ENCODE measurements at places on chromosomes 16 and 17.

GRCh38 chr17:43720311-43721060 lies 38.1 kb downstream of the SOST start:
- peak; percentile 72 for DNase-seq

DNA sequence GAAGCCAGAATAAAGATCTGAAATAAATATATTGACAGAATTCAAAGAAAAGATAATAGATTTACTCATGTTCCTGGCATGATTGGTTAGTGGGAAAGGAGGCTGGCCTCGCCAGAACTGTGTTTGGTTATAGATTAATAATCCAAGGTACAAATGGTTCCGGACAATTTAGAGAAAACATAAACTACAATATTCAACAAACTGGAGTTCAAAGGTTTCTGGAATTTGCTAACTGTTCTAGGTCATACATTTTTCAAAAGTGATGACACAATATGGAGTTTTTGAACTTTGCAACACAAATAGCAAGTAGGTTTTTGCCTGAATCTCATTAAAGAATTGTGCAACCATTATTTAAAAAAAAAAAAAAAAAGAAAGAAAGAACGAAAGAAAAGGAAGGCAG lies 251.7 kb upstream of the SALL1 start:
- no peak for DNase-seq

DNA sequence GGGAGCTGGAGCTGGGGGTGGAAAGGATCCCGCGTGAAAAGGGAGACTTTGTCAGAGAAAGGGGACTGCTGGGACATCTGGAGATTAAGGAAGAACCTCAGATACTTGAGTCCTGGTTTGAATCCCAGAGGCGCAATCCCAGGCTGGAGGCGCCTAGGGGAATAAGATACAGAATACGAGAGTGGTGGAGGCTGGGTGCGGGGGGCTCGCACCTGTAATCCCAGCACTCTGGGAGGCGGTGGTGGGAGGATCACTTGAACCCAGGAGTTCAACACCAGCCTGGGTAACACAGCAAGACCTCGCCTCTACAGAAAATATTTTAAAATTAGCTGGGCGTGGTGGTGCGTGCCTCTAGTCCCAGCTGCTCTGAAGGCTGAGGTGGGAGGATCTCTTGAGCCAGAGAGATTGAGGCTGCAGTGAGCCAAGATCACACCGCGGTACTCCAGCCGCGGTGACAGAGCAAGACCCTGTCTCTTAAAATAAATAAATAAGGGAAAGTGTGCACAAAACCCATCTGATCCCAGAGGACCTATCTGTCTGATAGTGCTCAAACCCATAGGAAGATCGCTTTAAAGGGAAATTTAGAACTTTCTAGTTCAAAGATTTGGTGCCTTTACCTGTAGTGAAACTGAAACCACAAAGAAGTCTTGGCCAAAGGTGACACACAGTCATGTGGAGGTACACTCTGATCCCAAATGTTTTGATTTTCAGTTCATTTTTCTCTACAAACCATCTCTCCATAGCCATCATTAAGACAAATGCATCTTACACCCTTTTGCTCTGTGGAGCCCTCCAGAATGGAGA lies 617 bp upstream of the SCRN2 start:
- no peak for DNase-seq

DNA sequence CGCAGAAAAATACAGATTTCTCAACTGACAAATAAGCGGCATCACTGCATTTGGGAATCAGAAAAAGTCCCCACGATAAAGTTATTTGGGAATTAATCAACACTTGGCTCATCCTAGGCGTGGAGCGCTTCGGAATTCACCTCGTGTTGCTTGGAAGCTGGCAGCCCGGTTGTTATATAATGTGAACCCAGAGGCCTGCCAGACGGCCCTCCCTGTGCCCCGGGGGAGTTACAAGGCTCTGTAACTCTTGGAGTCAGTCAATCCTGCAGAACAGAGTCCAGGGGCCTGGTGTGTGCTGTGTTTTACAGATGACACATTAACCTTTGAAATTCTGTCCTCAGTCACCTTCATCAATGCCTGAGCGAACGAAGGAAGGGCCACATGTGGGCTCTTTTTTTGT lies 111.1 kb downstream of the PITPNC1 start:
- no peak for DNase-seq

DNA sequence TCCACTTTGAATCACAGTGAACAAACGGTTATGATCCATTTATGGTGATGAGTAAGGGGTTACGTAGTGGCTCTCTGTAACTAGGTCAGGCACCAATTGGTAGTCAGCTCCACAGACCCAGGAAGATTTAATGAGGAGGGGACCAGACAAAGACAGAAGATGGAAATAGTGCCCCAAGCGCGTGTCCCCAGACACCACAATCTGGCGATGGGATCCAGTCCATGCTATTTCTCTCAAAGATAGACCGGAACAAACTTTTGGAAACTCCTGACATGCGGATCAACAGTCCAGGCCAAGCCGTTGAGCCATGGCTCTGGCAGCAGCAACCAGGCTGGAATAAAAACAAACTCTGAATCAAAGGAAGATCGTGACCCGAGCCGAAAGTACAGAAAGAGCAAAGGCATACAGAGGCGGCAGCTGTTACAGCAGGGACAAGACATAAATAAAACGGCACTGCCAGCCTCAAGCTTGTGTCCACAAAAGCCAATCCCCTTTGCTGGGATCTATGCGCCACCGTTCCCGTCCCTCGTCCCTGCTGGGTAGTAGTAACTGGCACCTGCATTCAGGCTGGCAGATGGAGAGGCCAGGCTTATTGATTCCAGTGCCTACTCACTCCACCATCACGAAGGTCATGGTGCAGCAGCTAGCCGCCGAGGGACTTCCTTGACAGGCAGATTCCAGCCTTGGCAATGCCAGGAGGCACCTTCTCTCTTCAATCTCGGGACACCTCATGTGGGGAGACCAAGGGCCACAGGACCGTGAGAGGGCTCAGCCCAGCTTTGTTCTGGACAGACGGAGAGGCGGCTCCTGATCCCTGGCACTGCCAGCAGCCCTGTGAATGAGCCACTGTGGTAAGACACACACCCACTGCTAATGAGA lies 50.2 kb downstream of the CDH11 start:
- no peak for DNase-seq

DNA sequence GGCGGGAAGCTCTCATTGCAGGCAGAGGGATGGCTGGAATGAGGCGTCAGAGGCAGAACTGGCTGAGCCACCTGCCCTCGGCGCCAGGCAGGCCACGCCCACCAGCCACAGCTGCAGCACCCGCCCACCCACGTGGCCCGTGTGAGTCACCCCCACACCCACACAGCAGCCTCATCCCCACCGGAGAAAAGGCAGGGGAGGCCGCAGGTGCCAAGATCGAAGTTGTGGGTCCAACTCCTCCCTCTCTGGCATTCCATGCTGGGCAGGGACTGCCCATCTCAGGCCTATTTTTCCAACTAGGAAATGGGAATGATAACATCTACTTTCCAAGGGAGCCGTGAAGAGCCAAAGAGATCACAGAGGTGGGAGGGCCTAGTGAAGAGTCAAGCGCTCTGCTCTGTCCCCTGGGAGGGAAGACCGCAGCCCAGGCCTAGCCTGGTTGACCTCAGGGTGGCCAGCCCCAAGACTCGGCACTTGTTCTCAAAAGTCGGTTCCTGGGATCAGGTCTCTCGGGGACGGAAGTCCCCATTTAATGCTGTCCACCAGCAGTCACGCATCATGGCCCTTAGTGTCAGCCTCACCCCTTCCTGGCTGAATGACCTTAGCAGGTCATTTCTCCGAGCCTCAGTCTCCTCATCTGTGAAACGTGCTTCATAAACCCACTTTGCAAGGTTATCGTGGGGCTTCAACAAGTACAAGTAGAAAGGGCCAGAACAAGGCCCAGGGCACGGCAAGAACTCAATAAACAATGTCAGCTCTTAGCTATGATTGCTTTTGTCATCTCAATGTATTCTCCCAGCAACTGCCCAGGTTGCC lies at the start of gene TRPV3:
TSS of gene TRPV3 (minus strand) at position 45 of the 816 bp plus-strand sequence. CDS start 2,962 bp downstream, outside the sequence.
- DNase-seq, result peak; percentile 69

DNA sequence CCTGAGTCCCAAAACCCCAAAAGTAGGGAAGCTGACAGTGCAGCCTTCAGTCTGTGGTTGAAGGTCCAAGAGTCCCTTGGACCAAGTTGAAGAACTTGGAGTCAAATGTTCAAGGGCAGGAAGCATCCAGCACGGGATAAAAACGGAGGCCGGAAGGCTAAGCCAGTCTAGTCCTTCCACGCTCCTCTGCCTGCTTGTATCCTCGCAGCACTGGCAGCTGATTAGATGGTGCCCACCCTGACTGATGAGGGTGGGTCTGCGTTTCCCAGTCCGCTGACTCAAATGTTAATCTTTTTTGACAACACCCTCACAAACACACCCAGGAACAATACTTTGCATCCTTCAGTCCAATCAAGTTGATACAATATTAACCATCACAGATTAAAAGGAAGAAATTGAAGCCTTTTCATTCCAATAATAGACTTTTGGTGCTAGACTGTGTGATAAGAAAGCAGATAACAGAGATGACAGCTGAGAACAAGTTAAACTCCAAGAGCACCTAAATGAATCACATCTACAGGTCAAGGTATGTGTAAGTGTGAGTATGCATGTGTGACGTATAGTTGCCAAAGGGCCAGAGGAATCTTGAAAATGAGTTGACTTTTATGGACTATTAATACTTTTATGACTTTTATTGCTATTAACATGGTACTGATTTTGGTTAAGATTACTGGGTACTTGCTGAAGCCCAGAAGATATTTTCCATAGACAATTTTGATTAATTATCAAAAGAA lies 933.5 kb upstream of the SOX9 start:
- no peak for DNase-seq

- no peak for DNase-seq
These were observed 760.1 kb downstream of the CDH11 start for GRCh38 chr16:64361753-64362152.

DNA sequence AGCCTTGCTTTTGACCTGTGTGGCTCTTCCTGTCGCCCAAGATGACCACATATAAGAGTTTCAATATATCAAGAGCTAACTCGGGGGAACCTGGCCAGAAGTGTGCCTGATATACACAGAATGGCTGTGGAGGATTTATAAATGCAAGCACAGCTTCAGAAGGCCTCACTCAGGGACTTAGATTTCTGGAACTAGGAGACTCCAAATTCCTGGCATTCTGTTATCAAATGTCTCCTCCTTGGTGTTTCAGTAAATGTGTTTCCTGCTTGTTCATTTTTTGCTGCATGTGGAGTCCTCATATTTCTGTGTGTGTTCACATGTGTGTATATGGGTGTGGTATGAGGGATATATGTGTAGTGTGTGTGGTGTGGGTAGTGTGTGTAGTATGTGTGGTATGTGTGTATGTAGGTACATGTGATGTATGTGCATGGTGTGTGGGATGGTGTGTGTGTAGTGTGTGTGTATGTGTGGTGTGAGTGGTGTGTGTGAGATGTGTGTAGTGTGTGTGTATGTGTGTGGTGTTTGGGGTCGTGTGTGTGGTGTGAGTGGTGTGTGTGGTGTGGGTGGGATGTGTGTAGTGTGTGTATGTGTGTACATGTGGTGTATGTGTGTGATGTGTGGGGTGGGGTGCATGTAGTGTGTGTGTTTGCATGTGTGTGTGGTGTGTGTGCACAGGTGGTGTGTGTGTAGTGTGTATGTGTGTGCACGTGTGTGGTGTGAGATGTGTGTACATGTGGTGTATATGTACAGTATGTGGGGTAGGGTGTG lies 981 bp upstream of the CD300H start:
- DNase-seq, result no peak

DNA sequence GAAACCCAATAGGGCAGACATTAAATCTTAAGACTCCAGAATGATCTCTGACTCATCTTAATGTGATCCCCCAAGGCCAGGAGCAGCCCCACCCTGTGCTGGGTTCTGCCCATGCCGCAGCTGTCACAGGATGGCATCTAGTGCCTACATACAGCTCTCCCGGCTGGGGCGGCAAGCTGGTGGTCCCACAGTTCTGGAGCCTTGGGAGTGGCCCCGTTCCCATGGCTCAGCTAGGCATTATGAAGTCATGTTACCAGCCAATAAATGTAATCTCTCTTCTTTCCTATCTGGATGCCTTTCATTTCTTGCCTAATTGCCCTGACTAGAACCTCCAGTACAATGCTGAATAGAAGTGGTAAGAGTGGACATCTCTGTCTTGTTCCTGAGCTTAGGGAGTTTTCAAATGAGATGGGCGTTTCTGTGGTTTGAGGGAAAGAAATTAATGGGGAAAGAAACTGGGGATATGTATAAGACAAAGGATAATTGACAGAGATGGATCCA lies 95.7 kb upstream of the DNAH17 start:
- no peak for DNase-seq

GRCh38 chr17:31596382-31597323 lies 205.2 kb downstream of the RAB11FIP4 start:
- peak; percentile 7 for DNase-seq

DNA sequence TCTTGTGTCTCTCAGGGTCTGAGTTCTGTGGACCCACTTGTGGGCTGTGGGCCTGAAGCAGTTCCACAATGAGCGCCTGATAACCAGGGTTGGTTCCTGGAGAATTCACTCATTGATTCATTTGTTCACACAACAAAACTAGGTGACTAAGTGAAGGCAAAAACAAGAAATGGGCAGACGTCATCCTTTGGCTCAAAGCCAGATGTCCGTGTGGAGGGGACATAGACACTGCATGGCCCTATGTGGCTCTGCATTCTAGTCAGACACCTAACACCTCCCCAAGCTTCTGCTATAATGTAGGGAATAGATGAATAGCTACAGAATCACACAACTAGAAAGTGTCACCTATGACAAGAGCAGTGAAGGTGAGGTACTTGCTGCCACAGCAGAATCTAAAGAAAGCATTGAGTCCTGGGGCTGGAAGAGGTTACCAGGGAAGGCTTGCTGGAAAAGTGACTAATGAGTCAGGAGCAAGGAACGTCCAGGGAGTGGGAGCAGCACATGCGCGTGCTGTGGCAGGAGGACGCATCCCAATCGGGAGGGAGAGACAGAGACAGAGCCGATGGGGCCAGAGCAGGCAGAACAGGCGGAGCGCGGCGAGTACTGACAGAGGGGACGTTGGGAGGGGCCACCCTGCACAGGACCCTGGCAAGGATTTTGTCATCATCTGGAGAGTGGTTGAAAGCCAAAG lies 58.9 kb downstream of the CES1 start:
- DNase-seq, result no peak

- no peak for DNase-seq
These were observed 58.0 kb downstream of the WDR45B start for GRCh38 chr17:82590216-82590615.

GRCh38 chr17:4248504-4249277 lies 15.1 kb downstream of the ANKFY1 start:
- DNase-seq, result no peak

DNA sequence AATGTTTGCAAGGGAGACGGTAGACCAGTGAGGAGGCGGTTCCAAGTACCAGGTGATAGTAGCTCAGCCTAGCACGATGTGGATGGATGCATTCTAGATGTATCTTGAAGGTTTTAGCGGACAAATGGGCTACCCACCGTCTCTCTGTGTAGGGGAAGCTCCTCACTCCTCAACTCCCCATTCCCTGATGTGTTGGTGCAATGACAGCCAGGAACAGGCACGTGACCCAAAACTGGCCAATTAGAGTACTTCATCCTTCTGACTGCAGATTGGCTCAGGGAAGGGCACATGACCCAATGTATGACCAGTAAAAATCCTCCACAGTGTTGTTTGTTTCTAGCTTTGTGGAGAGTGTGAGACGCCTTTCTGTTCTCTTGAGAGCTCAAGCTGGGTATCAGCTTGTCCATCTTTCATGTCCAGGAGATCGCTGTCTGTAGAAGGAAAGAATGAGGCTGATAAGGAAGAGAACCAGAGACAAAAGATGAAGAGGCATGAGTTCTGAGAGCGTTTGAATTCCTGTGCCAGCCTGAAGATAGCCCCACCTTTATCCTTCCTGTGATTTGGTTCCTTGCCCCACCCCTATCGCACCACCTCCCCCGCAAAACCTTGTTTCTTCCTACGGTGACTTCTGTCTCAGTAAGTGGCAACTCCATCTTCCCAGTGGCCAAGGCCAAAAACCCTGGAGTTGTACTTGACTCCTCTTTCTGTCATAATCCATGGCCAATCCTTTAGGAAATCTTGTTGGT lies 2.3 kb upstream of the BORCS6 start:
- DNase-seq, result no peak

Data from stimulated activated CD4-positive, alpha-beta T cell treated with anti-CD3 and anti-CD28 coated beads, Interleukin-4, amount 100 ng/mL, for 48 hours (primary cell).